PC-9 (cell line): ENCODE measurements at places on chromosomes 16 and 17.

- H3K27me3 ChIP-seq: no peaks in the 10 kb centered on the region
- DNase-seq: no peak
- no peak overlapping the region for H3K27ac ChIP-seq
- no peak overlapping the region for H3K4me3 ChIP-seq
- no peaks in the 10 kb centered on the region for H3K36me3 ChIP-seq
- no peaks in the 10 kb centered on the region for H3K4me1 ChIP-seq
Observed at GRCh38 chr17:31296142-31296541, 897 bp downstream of the OMG start.

- H3K36me3 ChIP-seq: no peaks in the 10 kb centered on the region
- no peak for DNase-seq
- no peak overlapping the region for H3K4me3 ChIP-seq
- no peaks in the 10 kb centered on the region for H3K27me3 ChIP-seq
Observed at GRCh38 chr17:49633762-49634484, 44.0 kb downstream of the SPOP start.

GRCh38 chr16:10181196-10182162 lies 749 bp downstream of the GRIN2A start:
- H3K27me3 ChIP-seq: no peaks in the 10 kb centered on the region
- H3K4me1 ChIP-seq: no peaks in the 10 kb centered on the region
- DNase-seq: no peak

DNA sequence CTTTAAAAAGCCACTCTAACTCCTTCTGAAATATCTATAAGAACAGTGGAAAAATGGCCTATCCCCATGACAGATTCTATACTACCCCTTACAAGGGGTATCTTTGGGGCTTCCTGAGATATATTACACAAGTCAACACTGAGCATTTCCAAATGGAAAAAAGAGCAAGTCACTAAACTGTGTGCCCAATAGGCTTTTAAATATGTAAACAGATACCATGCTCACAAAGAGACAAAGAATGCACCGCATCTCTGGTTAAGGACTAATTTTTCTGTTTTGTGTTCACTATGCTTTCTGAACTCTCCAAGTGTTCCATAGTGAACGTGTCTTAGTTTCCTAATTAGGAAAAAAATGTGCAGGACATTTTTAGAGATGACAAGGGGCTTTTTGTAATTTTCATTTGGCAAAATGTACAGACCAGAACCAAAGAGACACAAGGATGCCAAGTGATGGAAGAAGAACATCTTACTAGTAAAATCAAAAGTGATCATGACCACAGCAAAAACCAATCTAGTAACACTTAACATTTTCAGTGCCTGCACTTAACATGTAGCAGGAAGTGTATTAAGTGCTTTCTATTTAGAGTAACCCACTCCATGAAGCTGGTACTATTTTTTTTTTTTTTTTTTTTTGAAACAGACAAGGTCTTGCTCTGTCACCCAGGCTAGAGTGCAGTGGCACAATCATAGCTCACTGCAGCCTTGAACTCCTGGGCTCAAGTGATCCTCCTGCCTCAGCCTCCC lies 21.5 kb downstream of the MYH11 start:
- no peak for DNase-seq
- no peaks in the 10 kb centered on the region for H3K4me1 ChIP-seq
- no peak overlapping the region for H3K27ac ChIP-seq
- no peaks in the 10 kb centered on the region for H3K27me3 ChIP-seq

- no peak for DNase-seq
- H3K27me3 ChIP-seq: no peaks in the 10 kb centered on the region
- peaks cover 24% of the 10 kb centered on the region for H3K4me1 ChIP-seq
- H3K36me3 ChIP-seq: no peaks in the 10 kb centered on the region
- H3K4me3 ChIP-seq: no peak overlapping the region
- H3K27ac ChIP-seq: no peak overlapping the region
Observed at GRCh38 chr17:39767147-39767546, 29.4 kb downstream of the GRB7 start.

DNA sequence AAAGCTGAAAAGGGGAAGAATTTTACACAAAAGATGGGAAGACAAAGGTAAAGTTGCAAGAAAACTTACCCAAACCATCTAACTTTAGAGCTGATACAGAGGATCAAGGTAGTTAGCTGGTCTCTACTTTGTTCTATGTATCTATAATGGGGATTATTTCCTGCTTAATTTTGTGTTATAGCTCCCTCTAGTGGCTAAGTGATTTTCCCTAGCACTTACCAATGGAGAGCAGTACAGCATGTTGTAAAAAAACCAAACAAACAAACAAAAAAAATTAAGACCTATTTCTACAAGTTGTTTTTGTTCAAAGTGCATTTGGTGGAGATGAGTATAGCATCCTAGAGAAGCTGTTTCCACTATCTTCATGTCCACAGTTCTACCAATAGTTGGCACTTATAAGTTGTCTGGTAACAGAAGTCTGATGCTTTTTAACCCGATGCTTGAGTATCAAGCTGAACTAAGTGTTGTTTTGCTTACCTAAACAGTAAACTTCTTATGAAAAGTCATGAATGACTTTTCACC lies 7.5 kb downstream of the SRSF1 start:
- no peak overlapping the region for H3K27ac ChIP-seq
- H3K27me3 ChIP-seq: no peaks in the 10 kb centered on the region
- peaks cover 47% of the 10 kb centered on the region for H3K36me3 ChIP-seq
- peaks cover 18% of the 10 kb centered on the region for H3K4me1 ChIP-seq

- peaks cover 32% of the 10 kb centered on the region for H3K36me3 ChIP-seq
- no peak for DNase-seq
- H3K27me3 ChIP-seq: no peaks in the 10 kb centered on the region
- no peak overlapping the region for H3K4me3 ChIP-seq
Observed at GRCh38 chr17:59778996-59779395, 71.5 kb downstream of the VMP1 start.
